ENCODE measurements at places on chromosomes 12 and 14.

DNA sequence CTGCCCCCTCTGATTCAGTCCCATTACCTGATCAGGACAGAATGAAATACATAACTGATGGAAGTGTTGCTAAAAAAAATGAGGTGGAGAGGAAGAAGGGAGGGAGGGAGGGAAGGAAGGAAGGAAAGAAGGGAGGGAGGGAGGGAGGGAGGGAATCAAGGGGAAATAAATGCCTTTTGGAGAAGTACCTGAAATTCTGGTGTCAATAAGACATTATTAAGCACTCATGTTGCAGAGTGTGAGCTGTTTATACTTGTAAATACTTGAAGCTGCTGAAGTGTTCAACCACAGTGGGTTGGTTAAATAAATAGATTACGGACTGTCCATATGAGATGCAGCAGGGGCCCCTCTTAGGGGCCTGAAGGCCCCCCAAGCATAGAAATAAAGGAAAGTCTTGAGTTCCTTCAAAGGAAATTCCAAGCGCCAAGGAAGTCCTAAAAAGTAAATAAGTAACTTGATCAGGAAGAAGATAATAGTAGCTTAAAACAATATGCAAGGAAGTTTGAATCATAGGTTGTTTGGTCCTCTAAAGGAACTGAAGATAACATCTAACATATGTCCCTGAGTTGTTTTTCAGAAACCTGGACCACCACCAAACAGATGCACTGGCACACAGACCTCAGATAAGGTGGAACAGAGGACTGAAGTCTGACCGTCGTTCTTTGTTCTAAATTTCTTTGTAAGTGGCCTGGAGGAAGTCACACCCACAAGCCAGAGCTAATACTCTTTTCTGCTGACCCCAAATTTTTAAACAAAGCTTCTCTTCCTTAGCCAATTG, 110.8 kb downstream of the SEC23A start:
- DNase-seq: no peak

DNA sequence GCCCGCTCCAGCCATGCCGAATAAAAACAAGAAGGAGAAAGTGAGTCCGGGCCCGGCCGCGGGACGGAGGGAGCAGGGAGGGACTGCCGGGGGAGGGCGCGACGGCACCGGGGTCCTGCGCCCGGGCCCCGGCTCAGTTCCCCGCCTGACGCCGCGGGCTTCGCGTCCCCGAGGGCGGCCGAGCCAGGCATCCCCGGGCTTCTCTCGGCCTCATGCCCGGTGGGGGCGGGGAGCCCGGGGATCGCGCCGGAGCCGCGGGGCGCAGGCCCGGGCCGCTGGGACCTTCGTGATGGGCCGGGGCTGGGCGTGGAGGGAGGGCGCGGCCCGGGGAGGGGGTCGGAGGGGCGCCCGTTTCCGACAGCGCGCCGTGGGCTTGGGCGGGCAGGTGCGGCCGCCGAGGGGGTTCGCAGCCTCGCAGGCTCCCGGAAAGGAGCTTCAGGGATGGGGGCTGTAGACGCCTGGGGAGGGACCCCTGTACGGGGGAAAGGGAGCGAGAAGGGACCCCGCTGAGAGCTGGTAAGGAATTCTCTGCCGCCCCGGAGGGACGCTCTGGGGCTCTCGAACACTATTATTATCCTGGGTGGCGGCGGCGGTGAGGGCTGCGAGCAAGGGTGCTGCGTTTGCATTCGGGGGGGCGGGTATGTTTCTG, 496 bp downstream of the PPP2R5C start:
- DNase-seq: peak; percentile 60

- DNase-seq: no peak
These were observed 183.1 kb downstream of the TMTC3 start for GRCh38 chr12:88325076-88325815.

DNA sequence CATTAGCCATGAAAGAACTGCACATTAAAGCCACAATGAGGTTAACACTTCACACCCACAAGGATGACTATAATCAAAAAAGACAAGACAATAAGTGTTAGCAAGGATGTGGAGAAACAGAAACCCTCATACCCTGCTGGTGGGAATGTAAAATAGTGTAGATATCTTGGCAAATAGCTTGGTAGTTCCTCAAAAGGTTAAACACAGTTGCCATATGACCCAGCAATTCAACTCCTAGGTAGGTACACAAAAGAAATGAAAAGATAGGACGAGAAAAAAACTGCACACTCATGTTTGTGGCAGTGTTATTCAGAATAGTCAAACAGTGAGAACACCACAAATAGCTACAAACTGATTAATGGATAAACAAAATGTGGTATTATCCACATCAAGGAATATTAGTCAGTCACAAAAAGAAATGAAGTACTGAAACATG, 93.5 kb downstream of the ATXN2 start:
- no peak for DNase-seq

DNA sequence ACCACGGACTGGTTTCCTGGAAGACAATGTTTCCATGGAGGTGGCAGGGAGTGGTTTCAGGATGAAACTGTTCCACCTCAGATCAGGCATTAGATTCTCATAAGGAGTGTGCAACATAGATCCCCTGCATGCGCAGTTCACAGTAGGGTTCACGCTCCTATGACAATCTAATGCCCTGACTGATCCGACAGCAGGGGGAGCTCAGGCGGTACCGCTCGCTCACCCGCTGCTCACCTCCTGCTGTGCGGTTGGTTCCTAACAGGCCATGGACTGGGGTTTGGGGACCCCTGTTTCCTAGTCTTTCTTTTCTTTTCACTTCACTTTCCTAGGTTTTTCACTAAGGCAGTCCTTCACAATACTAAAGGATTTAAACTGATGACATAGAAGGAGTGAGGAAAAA, 39.6 kb downstream of the GUCY2C start:
- no peak for DNase-seq

GRCh38 chr14:20476776-20477175, 7.6 kb downstream of the PNP start:
- DNase-seq: no peak

DNA sequence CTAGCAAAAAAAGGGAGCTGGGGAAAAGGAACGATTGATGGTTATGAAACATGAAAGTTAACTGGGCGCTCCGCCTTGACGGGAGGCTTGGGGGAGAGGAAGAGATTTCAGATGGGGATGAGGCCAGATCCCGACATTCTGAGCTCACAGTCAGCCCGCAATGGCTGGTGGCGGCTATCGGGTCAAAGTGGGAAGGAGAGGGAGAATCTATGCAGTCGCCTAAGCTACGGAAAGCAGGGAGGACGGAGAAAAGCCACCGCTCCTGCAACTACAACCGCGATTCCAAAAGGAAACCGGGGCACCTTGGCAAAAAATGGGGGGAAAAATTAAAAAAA, 502 bp downstream of the MPHOSPH9 start:
- DNase-seq: no peak

- no peak for DNase-seq
These were observed 15.9 kb downstream of the FBRSL1 start for GRCh38 chr12:132505852-132506219.

DNA sequence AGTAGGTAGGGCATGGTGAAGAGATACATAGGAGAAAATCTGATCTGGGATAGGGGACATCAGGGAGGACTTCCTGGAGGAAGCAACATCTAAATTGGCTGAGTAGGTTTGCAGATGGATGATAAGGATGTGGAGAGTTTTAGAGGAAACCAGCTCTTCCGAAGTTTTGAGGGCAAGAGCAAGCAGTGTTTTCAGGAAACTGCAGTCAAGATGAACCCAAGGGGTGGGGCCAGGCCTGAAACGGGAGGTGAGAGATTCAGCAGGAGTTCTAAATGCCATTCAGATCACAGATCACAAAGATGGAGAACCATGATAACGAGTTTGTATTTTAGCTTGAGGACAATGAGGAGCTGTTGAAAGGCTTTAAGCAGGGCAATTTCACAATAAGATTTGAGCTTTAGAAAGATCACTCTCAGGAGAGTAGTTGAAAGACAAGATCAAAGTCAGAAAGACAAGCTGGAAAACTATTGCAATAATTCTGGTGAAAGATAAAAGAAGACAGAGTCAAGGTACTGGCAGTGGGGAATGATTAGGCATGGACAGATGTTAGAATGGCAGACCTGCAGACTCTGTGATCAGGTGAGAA, 70.1 kb upstream of the PLXNC1 start:
- no peak for DNase-seq

GRCh38 chr14:89276424-89276975, 140.5 kb downstream of the FOXN3 start:
- peak; percentile 62 for DNase-seq

GRCh38 chr14:51368721-51369163, 128.7 kb downstream of the TMX1 start:
- no peak for DNase-seq

- DNase-seq: no peak
These were observed 1.3 kb upstream of the NGB start for GRCh38 chr14:77272261-77272660.

GRCh38 chr12:88585077-88585476, 4.8 kb upstream of the KITLG start:
- DNase-seq: no peak

DNA sequence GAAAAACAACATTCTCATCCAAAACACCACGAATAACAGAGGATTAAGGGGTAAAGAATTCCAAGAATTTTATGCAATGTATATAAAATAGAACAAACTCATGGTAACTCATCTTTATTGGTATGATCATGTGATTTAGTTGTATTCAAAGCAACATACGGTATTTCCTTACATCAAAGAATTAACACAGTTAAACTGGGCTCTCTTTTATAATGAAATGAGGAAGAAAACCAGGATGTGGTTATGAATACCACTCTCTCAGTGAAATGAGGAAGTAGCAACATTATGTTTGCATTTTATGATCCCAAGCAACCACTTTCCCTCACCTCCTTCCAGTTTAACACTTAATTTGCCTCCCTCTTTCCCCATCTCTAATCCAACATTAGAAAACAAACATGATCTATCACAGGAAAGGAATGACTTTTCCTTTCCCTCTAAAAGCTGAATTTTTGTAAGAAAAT, 22.9 kb downstream of the SPTLC2 start:
- DNase-seq: peak; percentile 83

- peak; percentile 46 for DNase-seq
These were observed 565 bp downstream of the CEP83 start for GRCh38 chr12:94458877-94459727.

- no peak for DNase-seq
These were observed 28.3 kb upstream of the ETFBKMT start for GRCh38 chr12:31631023-31631724.

DNA sequence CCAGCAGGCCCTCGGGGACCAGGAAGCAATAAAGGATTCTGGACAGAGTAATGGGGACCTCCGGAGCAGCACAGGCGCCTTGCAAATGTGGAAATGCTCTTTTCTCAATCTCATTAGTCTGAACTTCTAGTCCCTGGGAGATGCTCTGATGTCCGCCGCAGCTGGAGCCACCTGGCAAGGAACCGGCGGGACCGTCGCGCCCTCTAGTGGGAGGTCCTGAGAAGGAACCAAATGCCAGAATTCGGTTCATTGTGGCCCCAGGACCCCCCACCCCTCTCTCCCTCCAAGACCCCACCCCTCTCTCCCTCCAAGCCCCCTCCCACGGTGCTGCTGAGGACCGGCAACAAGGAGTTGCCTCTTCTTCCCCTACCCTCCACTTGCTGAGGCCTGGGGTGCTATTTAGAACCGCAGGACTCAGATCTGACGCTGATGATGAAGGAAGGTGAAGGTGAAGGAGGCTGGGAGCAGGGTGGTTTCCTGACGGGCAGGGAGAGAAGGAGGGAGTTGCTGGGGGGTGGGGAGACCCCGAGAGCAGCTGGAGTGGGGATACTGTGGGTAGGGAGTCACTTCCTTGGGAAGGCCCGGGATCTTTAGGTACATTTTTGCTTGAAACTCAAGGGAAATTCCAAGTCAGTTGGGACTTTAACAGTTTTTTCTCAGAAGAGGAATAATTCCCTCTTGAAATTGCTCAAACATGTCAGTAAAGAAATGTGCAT, 42.5 kb downstream of the SMIM41 start:
- DNase-seq: peak; percentile 73

All from B cell (primary cell).